ENCODE measurements at places on chromosomes 16 and 17. TPM values are rescaled to one million over a fixed set of nuclear protein-coding genes. Genes with fewer than 3 reads are reported as not detected.

GRCh38 chr16:11194913-11195312 is 61.1 kb downstream of the SOCS1 start:
- no peak for ATAC-seq

DNA sequence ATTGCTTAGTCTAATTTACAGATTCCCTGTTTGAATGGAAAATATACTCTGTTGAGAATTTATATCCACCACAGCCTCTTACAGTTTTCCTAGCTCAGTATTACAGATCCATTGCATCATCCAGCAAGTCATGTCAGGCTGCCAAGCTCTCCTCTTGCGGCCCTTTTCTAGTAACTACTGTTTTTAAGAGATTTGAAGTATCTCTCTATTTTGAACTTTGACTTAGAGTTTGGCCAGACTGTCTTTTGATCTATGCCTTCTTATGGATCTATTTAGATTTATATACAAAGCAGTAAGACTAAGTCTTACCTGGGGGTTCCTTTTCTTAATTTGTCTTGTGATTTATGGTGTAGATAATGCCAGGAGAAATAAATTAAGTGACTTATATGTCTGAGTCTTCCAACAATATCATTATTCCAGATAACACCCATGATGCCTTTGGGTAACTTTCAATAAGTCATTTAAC is 53.1 kb upstream of the ABCC11 start:
- ATAC-seq: no peak

GRCh38 chr17:78211032-78211431 is 3.0 kb upstream of the BIRC5 start:
- ATAC-seq: no peak

DNA sequence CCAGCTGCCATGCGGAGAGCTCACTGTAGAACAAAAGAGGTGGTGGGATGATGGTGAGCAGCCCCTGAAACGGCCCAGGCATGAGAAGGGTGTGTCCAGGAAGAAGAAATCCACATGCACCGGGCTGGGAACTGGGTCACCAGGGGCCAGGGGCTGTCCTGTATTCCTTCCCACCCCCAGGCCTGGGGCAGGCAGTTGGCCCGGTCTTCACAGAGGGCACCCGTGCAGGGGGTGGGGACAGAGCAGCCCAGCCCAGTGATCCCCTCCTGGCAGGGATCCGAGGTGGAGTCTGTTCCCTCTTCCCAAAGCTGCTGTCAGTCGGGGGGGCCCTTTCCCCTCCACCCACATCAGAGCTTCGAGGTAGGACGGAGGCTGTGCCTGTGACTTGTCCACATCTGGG is 9.2 kb downstream of the HS3ST6 start:
- ATAC-seq: no peak

DNA sequence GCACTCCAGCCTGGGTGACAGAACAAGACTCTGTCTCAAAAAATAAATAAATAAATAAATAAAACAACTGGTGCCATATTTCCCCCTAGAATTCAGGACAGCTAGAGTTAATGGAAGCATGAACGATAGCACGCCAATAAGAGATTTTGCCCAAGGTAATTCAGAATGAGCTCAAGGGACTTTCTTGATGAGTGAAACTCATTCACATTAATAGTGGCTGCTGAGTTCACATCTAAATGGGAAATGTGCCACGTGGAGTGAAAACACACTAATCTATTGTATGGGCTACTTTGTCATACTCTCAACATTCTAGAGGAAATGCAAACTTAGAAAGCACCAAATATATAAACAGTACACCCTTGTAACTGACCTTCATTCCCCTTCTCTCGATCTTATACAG is 47.4 kb upstream of the PSMD7 start:
- no peak for ATAC-seq

- ATAC-seq: peak; percentile 62
These were observed 16.7 kb upstream of the BAIAP2 start for GRCh38 chr17:81018044-81018802.

- ATAC-seq: no peak
These were observed 99.0 kb downstream of the OR1D5 start for GRCh38 chr17:2964370-2964769.

- no peak for ATAC-seq
These were observed 414.1 kb downstream of the XYLT1 start for GRCh38 chr16:17056666-17057065.

Gene SDK2
- total RNA-seq: 13.3 TPM

Gene ZNF785
- 11.3 TPM for total RNA-seq

Gene THAP11
- total RNA-seq: 26.9 TPM

Gene PRR35
- 0.34 TPM for total RNA-seq
